ENCODE measurements at places on chromosomes 12 and 14.

DNA sequence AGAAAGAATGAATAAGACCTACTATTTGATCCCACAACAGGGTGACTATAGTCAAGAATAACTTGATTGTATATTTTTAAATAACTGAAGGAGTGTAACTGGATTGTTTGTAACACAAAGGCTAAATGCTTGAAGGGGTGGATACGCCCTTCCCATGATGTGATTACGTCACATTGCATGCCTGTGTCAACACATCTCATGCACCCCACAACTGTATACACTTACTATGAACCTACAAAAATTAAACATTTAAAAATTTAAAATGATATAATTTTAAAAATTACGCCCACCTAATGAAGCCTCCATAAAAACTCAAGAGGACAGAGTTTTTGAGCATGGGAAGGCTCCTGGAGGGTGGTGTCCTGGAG is 94.5 kb downstream of the SCARB1 start:
- H3K4me1 ChIP-seq: peaks cover 25% of the 10 kb centered on the region
- H3K4me3 ChIP-seq: no peak overlapping the region
- H3K27ac ChIP-seq: no peak overlapping the region
- peaks cover 26% of the 10 kb centered on the region for H3K27me3 ChIP-seq
- DNase-seq: no peak
- no peaks in the 10 kb centered on the region for H3K36me3 ChIP-seq

DNA sequence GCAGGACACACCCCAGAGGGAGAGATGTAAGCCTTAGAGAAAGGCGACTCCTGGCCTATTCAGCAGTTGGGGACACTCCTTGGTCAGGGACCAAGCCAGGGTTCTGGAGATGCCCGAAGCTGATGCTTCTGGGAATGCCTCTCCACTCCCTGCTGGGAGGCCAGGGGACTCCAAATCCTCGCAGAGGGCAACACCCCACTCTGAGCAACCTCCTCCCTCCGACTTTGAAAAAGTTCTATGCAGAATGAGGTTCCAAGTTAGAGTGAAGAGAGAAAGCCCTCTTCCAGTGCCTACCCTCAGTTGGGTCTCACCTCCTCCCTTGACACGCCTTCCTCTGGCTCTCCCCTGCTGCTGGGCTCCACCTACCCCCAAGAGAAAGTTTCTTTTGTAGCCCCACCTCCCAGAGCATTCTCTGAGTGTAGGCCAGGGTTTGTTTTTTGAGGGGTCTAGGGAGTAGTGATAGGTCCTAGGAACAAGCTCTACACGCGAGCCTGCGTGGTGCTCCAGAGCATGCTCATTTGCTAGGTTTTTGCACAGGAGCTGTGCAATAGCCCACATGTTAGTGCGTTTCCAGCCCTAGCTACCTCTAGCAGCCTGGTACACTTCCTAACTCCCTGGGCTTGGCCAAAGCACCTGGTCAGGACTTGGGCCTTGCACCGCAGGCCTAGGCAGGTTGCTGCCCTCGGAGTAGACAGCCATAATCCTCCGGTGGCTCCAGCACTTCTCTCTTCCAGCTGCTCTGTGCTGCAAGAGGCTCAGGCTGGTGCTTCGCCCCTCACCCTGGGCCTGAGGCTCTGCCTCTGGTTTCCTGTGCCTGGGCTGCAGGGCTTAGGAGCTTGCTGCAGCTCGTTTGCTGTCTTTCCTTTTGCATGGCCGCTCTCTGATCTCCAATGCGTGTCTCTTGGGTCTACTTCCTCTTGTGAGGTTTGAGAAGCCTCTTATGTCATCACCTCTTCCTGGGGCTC is 590 bp upstream of the CEBPE start:
- H3K27me3 ChIP-seq: no peaks in the 10 kb centered on the region
- H3K4me3 ChIP-seq: no peak overlapping the region
- H3K36me3 ChIP-seq: no peaks in the 10 kb centered on the region

GRCh38 chr14:91417120-91417982 is at the start of gene CCDC88C:
Gene CCDC88C (minus strand): TSS chr14:91417820. CDS start chr14:91417690, 130 bp downstream.
- DNase-seq: peak; percentile 15
- H3K36me3 ChIP-seq: no peaks in the 10 kb centered on the region
- peaks cover 65% of the 10 kb centered on the region for H3K4me1 ChIP-seq
- no peaks in the 10 kb centered on the region for H3K27me3 ChIP-seq
- peak within 1 kb of the TSS; percentile 90 for H3K4me3 ChIP-seq

GRCh38 chr12:110246636-110247339 is 34.3 kb upstream of the ATP2A2 start:
- peak overlapping the region; percentile 94 for H3K27ac ChIP-seq
- H3K4me3 ChIP-seq: no peak overlapping the region
- no peak for DNase-seq
- H3K27me3 ChIP-seq: no peaks in the 10 kb centered on the region

DNA sequence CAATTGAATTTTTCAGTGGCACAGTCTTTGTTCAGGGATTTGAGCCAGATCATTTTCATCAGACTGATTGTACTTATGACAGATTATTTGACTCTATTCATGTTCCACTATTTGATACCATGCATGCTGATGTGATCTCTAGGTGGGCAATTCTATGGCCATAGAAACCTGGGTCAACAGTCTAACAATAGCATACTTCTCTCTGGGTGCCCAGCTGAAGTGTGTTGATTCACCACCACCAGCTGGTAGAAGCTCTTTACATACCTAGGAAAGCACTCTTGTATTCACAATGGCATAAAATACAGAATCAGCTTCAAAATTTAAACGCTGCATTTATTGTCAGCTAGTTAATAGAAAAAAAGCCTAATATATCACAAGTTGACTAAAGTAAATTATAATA is 90.2 kb upstream of the TMTC2 start:
- no peaks in the 10 kb centered on the region for H3K4me1 ChIP-seq
- H3K27me3 ChIP-seq: no peaks in the 10 kb centered on the region
- H3K36me3 ChIP-seq: no peaks in the 10 kb centered on the region
- no peak for DNase-seq

DNA sequence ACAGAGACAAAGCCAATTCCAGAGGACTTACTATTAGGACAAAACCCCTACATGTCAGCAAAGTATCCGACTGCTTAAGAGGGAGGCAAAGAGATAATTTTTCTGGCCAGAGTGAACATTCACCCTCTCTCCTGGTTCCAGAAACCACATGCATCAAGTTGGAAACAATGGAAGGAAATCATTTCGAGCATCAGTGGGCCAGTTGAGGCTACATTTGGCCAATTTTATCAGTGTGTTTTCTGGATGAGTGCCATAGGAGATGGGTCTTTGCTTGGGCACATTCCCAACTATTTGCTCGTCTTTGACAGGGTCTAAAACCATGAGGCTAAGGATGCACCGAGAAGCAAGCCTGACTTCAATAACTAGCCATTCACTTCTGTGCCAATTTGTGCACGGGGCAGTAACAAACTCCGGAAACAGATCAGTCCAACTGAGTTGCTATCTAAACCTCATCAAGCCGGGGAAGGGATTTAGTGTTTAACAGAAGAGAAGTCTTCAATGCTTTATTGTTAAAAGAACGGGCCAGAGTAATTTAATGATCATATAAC is 17.4 kb downstream of the EGLN3 start:
- peaks cover 7% of the 10 kb centered on the region for H3K4me1 ChIP-seq
- H3K27me3 ChIP-seq: no peaks in the 10 kb centered on the region
- H3K27ac ChIP-seq: peak overlapping the region; percentile 31
- no peak for DNase-seq

DNA sequence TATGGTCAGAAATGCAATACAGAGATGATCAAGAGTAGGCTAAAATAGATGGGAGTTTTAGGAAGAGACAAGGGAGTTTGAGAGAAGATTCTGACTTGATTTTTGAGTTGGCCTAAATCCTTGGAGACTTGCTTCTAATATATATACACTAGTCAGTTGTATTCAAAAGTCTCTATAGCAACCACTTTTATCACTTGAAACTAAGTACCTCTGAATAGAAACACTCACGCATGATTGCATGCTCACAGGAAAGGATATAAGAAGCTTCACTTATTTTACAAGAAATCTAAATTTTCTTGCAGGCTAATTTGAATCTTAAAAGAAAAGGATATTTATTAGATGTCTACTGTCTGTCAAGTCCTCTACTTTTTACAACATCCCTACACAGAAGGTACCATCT is 316.8 kb downstream of the SNAPC1 start:
- H3K36me3 ChIP-seq: no peaks in the 10 kb centered on the region
- no peak overlapping the region for H3K27ac ChIP-seq
- H3K4me1 ChIP-seq: no peaks in the 10 kb centered on the region
- no peak for DNase-seq

- H3K4me3 ChIP-seq: no peak overlapping the region
- H3K27me3 ChIP-seq: no peaks in the 10 kb centered on the region
- H3K4me1 ChIP-seq: peaks cover 6% of the 10 kb centered on the region
- no peak overlapping the region for H3K27ac ChIP-seq
- peaks cover 63% of the 10 kb centered on the region for H3K36me3 ChIP-seq
Measured at GRCh38 chr12:122040579-122041386, 19.1 kb downstream of the BCL7A start.

DNA sequence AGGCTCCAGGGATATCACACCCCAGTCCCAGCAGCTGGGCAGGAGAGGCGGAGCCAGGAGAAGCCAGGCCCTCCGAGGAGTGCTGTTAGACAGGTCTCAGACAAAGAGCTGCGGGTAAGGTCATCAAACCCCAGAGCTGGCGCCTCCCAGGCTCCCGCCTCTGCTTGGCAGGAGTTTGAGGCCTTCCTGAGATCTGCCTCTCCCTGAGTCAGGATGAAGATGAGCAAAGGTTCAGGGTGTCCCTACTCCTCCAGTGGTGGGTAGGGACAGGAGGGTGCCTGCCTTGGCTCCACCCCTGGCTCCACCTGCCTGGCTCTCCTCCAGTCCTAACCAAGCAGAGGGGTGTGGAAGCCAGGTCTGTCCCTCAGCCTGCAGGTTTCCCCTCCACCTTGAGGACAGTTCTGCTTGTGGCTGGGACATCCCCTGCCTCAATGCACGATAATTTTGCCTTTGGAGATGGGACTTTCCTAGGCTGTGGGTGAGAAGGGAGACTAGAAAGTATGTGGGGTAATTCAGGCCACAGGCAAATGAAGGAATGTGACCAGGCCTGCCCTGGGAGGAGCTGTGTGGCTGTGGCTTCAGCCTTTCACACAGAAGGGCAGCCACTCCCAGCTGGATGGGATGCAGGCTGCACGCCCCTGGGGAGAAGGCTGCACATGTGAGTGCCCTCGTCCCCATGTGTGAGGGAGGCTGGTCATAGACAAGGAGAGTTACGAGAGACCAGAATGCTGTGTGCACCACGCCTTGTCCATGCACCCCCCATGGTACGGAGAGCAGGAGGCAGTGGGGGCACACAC is 2.2 kb downstream of the PLEKHG6 start:
- peak overlapping the region; percentile 96 for H3K27ac ChIP-seq
- peaks cover 63% of the 10 kb centered on the region for H3K4me1 ChIP-seq
- no peak for DNase-seq

DNA sequence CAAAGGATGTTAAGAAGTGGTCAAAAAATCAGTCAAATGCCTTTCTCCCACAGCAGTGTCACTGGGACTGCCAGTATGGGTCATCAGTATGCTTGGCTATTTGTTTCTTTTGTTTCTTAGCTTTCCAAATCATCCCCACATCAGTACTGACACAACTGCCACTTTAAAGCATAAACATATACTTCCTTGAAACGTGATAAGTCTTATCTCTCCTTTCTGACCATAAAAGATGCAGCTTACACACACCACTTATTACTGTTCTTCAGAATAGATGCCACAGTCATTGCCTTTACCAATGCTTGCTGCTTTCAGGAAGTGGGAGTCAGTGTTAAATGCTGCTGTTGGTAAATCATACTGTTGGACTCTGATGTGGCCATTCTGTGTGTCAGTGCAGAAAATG is 18.6 kb upstream of the GARIN2 start:
- H3K4me1 ChIP-seq: no peaks in the 10 kb centered on the region
- H3K27ac ChIP-seq: no peak overlapping the region
- H3K36me3 ChIP-seq: no peaks in the 10 kb centered on the region
- H3K4me3 ChIP-seq: no peak overlapping the region

DNA sequence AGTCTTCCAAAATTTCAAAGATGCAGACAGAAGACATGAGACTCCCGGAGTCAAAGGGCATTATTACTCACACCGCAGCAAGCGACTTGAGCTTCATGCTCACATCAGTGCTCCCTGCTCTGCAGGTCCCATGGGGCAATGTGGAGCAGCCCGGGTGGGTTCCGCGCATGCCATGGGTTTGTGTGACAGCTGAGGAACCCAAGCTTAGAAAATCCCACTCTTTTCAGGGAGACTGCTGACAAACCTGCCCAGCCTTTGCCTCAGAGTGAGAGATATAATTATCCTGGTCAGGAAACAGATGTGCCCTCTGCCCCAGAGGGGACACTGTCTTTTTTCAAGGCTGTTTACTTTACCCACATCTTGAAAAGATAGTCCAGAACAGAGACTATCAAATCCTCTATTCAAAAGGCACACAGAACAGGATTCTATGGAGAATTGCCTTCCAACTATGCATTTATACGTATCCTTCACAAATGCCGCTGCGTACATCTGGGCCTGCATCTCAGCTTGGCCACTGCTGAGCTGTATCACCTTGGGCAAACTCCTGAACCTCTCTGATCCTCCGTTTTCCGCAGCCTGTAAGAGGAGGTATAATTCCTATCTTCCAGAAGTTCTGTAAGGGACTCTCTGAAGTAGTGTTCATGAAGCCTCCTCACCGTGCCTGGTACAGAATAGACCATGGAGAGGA is 16.0 kb downstream of the C14orf132 start:
- H3K27ac ChIP-seq: no peak overlapping the region
- H3K36me3 ChIP-seq: no peaks in the 10 kb centered on the region
- DNase-seq: no peak
- no peak overlapping the region for H3K4me3 ChIP-seq
- no peaks in the 10 kb centered on the region for H3K27me3 ChIP-seq

- DNase-seq: no peak
- H3K4me3 ChIP-seq: no peak overlapping the region
- no peaks in the 10 kb centered on the region for H3K4me1 ChIP-seq
- no peak overlapping the region for H3K27ac ChIP-seq
Measured at GRCh38 chr12:12004524-12004923, 66.2 kb upstream of the BCL2L14 start.

DNA sequence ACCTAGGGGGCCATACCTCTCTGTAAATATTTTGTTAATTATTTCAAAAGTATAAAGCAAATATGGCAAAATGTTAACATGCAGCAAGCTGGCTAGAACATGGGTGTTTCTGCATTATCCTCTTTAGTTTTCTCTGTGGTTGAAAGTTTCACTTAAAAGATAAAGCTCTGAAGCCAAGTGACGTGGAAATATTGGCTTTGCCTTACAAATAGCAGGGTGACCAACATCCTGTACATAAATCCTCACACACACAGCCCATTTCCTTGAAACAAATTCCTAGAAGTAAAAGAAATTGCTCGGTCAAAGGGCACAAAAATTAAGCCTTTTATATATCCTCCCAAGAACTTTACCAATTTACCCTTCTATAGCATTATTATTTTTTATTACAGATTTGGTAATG is 10.6 kb upstream of the VWF start:
- H3K27ac ChIP-seq: no peak overlapping the region
- no peak for DNase-seq
- no peaks in the 10 kb centered on the region for H3K4me1 ChIP-seq
- no peak overlapping the region for H3K4me3 ChIP-seq
- H3K36me3 ChIP-seq: no peaks in the 10 kb centered on the region

DNA sequence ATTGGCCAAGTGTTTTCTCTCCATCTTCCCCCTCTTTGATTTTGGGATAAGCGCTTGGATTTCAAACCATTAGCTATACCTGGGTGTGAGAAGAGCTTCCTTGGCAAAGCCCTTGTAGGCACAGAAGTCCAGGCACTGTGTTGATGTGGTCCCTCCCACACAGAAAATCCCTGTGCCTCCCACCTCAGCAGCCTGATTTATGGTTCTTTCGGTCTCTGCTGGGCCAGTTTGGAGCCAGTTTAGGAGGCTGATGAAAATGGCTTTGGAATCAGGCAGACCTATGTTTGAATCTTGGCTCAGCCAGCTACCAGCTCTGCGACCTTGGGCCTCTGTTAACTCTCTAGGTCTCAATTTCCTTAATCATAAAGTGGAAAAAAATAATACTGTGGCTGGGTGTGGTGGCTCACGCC is 9.6 kb upstream of the IFT81 start:
- H3K27me3 ChIP-seq: no peaks in the 10 kb centered on the region
- H3K36me3 ChIP-seq: no peaks in the 10 kb centered on the region
- H3K27ac ChIP-seq: peak overlapping the region; percentile 42
- H3K4me1 ChIP-seq: peaks cover 5% of the 10 kb centered on the region
- no peak for DNase-seq

All from esophagus squamous epithelium (tissue), 5 donors.